ENCODE measurements at places on chromosomes 6 and 20.
A peak's percentile ranks its signal among the peaks of the same experiment; 100 is the strongest.

- DNase-seq = no peak
Observed at GRCh38 chr6:160962835-160963623, 28.5 kb upstream of the MAP3K4 start.

GRCh38 chr6:73108949-73109348, 116.3 kb downstream of the KHDC1L start:
- no peak for DNase-seq

- no peak for DNase-seq
Observed at GRCh38 chr6:3963426-3963825, 114.3 kb downstream of the FAM50B start.

- DNase-seq = no peak
Observed at GRCh38 chr6:157898169-157898568, 75.1 kb downstream of the SNX9 start.

- DNase-seq = no peak
Observed at GRCh38 chr6:154594496-154595198, 84.2 kb upstream of the CNKSR3 start.

- DNase-seq = no peak
Observed at GRCh38 chr6:1851681-1852456, 242.2 kb downstream of the FOXC1 start.

- peak; percentile 13 for DNase-seq
Observed at GRCh38 chr20:51372176-51372803, 170.2 kb downstream of the NFATC2 start.

DNA sequence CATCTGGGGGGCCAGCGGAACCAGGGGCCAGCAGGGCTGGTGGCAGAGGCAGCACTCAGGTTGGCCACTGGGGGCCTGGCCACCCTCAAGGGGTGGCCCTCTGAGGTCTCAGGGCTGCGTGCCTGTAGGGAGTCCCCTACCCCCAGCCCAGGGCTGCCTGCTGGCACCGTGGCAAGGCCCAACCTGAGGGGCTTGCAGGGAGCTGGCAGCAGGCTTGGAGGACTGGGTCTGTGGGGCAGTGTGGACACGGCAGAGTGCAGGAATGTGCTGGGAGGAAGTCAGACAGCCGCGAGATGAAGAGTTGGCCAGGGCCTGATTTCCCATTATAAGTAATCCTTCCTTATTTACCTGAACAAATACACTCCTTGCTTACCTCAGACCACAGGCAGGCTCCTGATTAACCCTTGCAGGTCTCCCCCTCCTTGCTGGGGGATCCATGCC, at the start of gene SPDEF:
Gene SPDEF (minus strand): TSS at position 299 of the 441 bp plus-strand sequence. CDS start 11,874 bp downstream, outside the sequence.
- no peak for DNase-seq

GRCh38 chr6:17448165-17448564, 54.8 kb downstream of the CAP2 start:
- DNase-seq = no peak

DNA sequence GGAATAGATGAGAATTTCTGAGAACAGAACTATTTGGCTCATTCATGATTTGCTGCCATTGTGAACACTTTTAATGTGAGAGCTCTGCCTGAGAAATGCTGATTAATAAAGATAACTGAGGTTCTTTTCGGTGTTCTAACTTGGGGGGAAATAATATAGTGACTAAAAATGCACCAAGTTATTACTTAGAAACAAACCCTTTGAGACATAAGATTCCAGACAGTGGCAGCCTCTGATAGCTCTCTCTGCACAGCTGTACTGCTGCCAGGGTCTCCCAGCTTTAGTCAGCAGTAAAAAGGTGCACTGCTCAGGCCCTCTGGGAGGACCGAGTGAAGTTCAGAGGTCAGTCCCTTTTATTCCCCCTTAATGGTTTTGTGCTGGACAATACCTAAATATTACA, 2.5 kb upstream of the PRDM1 start:
- DNase-seq = no peak

Data from NCI-H1694 treated with DMSO at 0.1 percent for 48 hours (cell line).